Osteoblast (primary cell): ENCODE measurements at places on chromosomes 2 and 18. TPM values are rescaled to one million over a fixed set of nuclear protein-coding genes. Genes with fewer than 3 reads are reported as not detected.

DNA sequence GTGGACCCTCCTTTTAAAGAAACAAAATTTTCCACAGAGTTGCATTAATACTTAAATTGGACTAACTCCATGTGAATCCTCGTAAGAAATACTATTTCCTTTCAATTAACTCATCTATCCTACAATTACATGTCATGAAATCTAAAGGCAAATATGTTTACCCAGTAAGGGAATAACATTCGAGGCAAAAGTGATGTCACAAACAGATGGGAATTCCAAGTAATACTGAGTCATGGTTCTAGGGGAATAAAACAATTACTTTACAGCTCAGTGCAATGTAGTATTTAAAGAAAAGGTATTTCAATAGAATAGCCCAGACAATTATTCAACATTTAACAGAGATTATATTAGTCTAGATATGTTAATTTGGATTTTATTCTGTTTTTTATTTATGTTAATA lies 205.8 kb downstream of the ZNF385B start:
- no peaks in the 10 kb centered on the region for H3K4me1 ChIP-seq
- H3K27me3 ChIP-seq = no peaks in the 10 kb centered on the region
- peak; percentile 43 for DNase-seq
- H3K4me3 ChIP-seq = no peak overlapping the region
- H3K27ac ChIP-seq = no peak overlapping the region

DNA sequence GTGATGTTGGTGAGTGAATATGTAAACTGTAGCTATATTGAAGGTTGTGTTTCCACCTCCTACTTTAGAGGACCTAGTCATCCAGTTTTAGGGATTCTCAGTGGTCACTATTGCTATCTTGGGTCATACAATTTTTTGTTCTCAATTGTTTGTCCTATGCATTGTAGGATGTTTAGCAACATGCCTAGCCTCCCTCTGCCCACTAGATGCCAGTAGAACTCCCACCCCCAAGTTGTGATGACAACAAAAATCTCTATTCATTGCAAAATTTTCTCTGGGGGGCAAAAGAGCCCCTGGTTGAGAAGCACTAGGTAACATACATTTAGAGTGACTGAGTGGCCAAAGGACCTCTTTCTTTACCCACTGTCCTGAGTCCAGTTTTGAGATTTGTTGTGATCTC lies 87.3 kb downstream of the LRRTM4 start:
- H3K27ac ChIP-seq = no peak overlapping the region
- H3K4me3 ChIP-seq = no peak overlapping the region
- no peak for DNase-seq
- H3K36me3 ChIP-seq = no peaks in the 10 kb centered on the region
- no peaks in the 10 kb centered on the region for H3K27me3 ChIP-seq
- no peaks in the 10 kb centered on the region for H3K4me1 ChIP-seq

GRCh38 chr2:34025196-34025595 lies 426.1 kb upstream of the FAM98A start:
- no peak overlapping the region for H3K4me3 ChIP-seq
- H3K27ac ChIP-seq = no peak overlapping the region
- no peaks in the 10 kb centered on the region for H3K27me3 ChIP-seq
- H3K36me3 ChIP-seq = no peaks in the 10 kb centered on the region

GRCh38 chr18:49019446-49020045 lies 68.8 kb upstream of the SMAD7 start:
- no peaks in the 10 kb centered on the region for H3K27me3 ChIP-seq
- DNase-seq = no peak
- no peaks in the 10 kb centered on the region for H3K36me3 ChIP-seq
- peaks cover 11% of the 10 kb centered on the region for H3K4me1 ChIP-seq
- H3K4me3 ChIP-seq = no peak overlapping the region

PDIA6 gene
- total RNA-seq = 245 and 291 TPM in 2 replicates
